ENCODE measurements at places on chromosomes 12 and 14.

- peak; percentile 70 for DNase-seq
Measured at GRCh38 chr12:19369691-19370148, 69.6 kb upstream of the AEBP2 start.

GRCh38 chr14:64952598-64953309 lies 10.2 kb upstream of the GPX2 start:
- no peak for DNase-seq

- peak; percentile 72 for DNase-seq
Measured at GRCh38 chr12:41531147-41531829, 343.2 kb downstream of the PDZRN4 start.

DNA sequence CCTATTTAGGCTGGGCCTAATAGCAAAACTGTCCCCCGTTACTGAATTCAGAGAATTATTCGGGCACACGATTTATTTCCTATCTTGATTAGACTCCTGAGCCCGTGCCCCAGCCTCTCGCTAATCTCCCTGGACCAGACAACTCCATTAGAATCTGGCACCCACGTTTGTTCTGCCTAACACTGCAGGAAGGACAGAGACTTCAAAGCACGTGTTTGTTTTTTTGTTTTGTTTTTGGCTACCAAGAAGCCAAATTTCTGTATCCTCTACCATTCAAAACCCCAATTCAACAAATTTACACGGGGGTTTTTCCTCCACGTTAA lies 4.8 kb downstream of the USP44 start:
- DNase-seq = no peak

GRCh38 chr12:125871811-125872594 lies 806.8 kb downstream of the AACS start:
- DNase-seq = no peak

GRCh38 chr14:20460458-20461224 lies 593 bp downstream of the PIP4P1 start:
- DNase-seq = no peak

GRCh38 chr12:110670161-110670701 lies 18.7 kb downstream of the HVCN1 start:
- DNase-seq = no peak

GRCh38 chr14:91292491-91292890 lies 48.0 kb upstream of the GPR68 start:
- no peak for DNase-seq

- no peak for DNase-seq
Measured at GRCh38 chr12:50751948-50752721, 11.8 kb upstream of the ATF1 start.

DNA sequence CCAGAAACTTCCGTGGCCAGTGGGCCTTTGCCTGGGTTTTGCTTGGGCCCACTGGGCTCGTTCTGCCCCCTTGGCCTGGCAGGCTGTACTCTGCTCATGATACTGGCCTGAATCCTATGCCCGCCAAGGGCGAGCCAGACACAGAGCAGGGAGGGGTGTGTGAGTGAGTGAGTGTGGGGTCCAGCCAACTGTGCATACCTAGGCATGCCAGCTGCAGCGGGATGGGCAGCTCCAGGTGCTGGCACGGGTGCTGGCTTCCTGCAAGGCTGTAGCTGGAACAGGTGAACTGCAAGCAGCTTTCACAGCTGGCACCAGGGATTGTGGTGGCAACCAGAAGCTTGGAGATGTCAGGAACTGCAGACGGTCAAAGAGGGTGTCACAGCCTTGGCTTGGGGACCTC lies 1276.4 kb downstream of the SLC16A7 start:
- no peak for DNase-seq
